Aorta (tissue), 5 donors: ENCODE measurements at places on chromosomes 4 and X. TPM values are rescaled to one million over a fixed set of nuclear protein-coding genes. Genes with fewer than 3 reads are reported as not detected.

KLKB1 gene
- total RNA-seq = 2.2 TPM

TRAM1L1 gene
- 1.3 TPM for total RNA-seq

DNA sequence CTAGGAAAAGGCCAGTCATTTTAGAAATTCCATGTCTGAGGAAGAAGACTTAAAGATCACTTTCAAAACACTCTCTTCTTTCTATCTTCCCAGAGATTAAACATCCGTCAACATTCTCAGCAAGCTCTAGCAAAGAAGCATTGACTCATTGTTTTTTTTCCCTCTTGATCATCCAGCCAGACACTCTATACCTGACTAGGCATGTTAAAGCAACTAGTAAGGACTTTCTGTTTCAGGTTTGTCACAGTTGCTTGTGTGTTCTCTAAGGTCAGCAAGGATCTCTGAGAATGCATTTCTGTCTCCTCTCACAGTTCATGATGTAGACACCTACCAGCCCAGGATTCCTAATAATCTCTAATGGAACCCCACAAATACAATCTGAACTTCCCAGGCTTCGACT, 112.2 kb downstream of the IL13RA2 start:
- H3K27me3 ChIP-seq = no peaks in the 10 kb centered on the region
- H3K4me1 ChIP-seq = no peaks in the 10 kb centered on the region
- H3K27ac ChIP-seq = no peak overlapping the region
- H3K36me3 ChIP-seq = no peaks in the 10 kb centered on the region
- no peak overlapping the region for H3K4me3 ChIP-seq

DNA sequence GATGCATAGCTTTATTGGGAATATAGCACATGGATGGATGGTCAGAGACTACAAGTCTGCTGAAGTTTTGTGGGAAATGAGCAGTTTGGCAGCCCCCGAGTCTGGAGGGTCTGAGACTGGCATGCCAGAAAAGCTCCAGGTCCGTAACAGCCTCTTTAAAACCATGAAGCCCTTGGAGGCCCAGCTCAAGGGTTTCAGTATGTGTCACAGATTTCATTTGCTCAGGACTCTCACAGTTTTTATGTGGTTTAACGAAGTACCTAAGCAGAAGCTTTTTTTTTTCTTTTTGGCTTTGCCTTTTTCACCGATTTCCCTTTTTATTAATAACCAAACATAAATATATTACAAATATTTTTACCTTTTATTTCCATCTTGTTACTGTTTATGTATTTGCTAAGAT, 30.6 kb upstream of the TMEM184C start:
- no peak overlapping the region for H3K27ac ChIP-seq
- no peaks in the 10 kb centered on the region for H3K4me1 ChIP-seq
- no peak for DNase-seq

DNA sequence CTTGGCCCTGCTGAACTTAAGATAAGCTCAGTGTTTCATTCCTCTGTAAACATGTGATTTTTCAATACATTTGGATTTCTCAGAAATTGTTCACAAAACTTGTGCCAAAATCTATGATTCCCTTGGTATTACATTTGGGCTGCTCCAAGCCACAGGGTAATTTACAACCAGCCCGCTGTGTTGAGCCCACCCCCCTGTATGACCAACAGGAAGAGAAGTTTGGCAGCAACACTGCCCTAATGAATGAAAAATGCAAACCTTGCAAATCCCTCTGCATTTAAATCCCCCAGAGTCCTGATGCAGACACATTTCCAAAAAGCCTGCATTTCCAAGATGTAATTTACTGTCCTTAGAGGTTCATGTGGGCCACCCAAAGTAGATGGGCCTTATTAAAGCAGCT, 34.1 kb upstream of the GAB1 start:
- no peak for DNase-seq
- no peaks in the 10 kb centered on the region for H3K36me3 ChIP-seq
- H3K4me1 ChIP-seq = no peaks in the 10 kb centered on the region
- H3K4me3 ChIP-seq = no peak overlapping the region
- no peak overlapping the region for H3K27ac ChIP-seq
- H3K27me3 ChIP-seq = no peaks in the 10 kb centered on the region
